ENCODE measurements at places on chromosomes 4 and X. TPM values are rescaled to one million over a fixed set of nuclear protein-coding genes. Genes with fewer than 3 reads are reported as not detected.
A peak's percentile ranks its signal among the peaks of the same experiment; 100 is the strongest.

DNA sequence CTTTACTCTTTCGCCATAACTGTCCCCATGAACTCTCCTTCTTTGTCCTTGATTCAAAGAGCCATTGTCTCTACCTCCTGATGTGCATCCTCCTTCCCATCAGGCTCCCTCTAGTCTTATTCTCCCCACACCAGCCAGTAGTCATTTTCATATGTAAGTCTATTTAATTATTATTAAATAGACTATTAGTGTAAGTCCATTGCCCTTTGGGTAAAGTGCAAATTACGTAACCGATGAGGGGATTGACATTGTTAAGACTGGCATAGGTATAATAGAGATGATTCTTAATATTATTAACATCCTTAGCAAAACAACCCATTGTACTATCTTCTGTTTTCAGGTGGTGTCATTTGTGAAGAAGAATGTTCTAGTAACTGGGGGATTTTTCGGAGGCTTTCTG lies 16.7 kb downstream of the CMC4 start:
- peaks cover 10% of the 10 kb centered on the region for H3K36me3 ChIP-seq
- H3K27ac ChIP-seq, result no peak overlapping the region
- H3K27me3 ChIP-seq, result no peaks in the 10 kb centered on the region

GRCh38 chrX:119343856-119344255 lies 55.3 kb upstream of the SLC25A43 start:
- no peaks in the 10 kb centered on the region for H3K36me3 ChIP-seq
- H3K4me3 ChIP-seq, result no peak overlapping the region
- H3K27me3 ChIP-seq, result no peaks in the 10 kb centered on the region
- H3K27ac ChIP-seq, result no peak overlapping the region

- no peaks in the 10 kb centered on the region for H3K27me3 ChIP-seq
- no peak for DNase-seq
- H3K36me3 ChIP-seq, result no peaks in the 10 kb centered on the region
- no peak overlapping the region for H3K27ac ChIP-seq
These were observed 225.4 kb upstream of the AGA start for GRCh38 chr4:177667687-177668086.

DNA sequence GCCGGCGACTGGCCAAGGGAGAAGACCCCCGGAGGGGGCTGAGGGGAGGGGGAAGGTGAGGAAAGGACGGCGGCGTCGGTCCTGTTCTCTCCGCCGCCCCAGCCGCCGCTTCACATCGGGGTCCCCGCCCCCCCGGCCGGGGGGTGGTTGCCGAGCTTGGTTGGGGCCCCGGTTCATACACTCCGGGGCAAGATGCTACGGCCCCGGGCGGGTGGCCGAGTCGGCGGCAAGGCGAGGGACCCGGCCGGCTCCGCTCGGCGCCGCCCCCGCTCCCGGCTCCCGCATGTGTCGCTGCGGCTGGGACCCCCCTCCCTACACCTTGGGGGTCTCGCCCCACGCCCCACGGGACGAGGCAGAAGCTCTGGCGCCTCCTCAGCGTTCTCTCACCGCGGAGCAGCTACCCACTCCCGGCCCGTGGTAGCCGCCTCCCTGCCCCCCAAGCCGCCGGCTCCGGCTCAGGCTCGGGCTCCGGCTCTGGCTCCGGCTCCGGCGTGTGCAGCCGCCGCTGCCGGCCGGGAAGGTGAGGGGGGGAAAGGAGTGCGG lies 461 bp downstream of the FBXW7 start:
- peak; percentile 70 for DNase-seq
- peaks cover 6% of the 10 kb centered on the region for H3K36me3 ChIP-seq
- peak overlapping the region; percentile 97 for H3K27ac ChIP-seq
- H3K27me3 ChIP-seq, result no peaks in the 10 kb centered on the region
- peaks cover 30% of the 10 kb centered on the region for H3K4me1 ChIP-seq

Gene TMEM156
- not detected for total RNA-seq

- H3K27me3 ChIP-seq, result no peaks in the 10 kb centered on the region
- no peak for DNase-seq
- H3K4me3 ChIP-seq, result no peak overlapping the region
- H3K4me1 ChIP-seq, result peaks cover 4% of the 10 kb centered on the region
- H3K36me3 ChIP-seq, result no peaks in the 10 kb centered on the region
- H3K27ac ChIP-seq, result no peak overlapping the region
These were observed 26.7 kb upstream of the PDE5A start for GRCh38 chr4:119655111-119655837.

Gene RHOXF2
- not detected for total RNA-seq

DNA sequence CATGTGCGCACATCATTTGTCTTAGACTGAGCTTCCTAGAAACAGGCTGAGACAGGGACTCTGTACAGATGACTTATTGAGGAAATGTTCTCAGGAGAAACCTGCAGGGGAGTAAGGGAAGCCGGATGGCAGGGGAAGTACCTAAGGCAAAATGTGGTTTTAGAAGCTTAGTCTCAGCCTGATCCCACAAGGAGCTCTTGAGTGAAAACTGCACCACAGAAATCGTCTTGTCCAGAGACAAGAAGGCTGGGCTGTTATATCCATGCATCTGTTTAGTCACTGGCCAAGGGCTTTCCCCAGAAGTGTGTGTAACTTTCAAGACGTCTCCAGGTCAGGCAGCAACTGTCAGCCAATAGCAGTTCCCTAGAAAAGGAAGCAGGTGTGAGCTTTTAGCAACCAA lies 86.0 kb downstream of the FUNDC1 start:
- no peaks in the 10 kb centered on the region for H3K27me3 ChIP-seq
- H3K4me1 ChIP-seq, result no peaks in the 10 kb centered on the region
- H3K4me3 ChIP-seq, result no peak overlapping the region
- no peak overlapping the region for H3K27ac ChIP-seq
- no peak for DNase-seq

Gene ARSJ
- total RNA-seq, result 4.9 TPM

DNA sequence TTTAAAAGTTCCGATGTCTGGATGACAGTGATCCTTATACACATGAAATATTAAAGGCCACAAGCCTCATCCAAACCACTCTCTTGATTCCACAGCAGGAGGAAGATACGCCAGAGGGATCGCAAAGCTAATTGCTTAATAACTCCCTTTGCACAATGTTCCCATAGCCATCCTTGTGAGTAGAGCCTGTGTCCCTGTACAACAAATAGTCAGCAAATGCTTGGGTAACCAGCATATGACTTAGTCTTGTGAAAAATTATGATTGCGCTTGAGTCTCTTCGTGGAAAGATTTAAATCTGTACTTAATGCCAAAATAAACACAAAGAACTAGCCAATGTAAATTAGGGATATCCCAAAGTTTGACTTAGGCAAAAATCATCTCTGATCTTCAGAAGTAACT lies 31.5 kb downstream of the SLC9A7 start:
- H3K27me3 ChIP-seq, result no peaks in the 10 kb centered on the region
- H3K27ac ChIP-seq, result no peak overlapping the region
- no peak for DNase-seq
- H3K4me1 ChIP-seq, result no peaks in the 10 kb centered on the region

Gene CHST7
- 1.2 TPM for total RNA-seq

Gene PRR32
- not detected for total RNA-seq

DNA sequence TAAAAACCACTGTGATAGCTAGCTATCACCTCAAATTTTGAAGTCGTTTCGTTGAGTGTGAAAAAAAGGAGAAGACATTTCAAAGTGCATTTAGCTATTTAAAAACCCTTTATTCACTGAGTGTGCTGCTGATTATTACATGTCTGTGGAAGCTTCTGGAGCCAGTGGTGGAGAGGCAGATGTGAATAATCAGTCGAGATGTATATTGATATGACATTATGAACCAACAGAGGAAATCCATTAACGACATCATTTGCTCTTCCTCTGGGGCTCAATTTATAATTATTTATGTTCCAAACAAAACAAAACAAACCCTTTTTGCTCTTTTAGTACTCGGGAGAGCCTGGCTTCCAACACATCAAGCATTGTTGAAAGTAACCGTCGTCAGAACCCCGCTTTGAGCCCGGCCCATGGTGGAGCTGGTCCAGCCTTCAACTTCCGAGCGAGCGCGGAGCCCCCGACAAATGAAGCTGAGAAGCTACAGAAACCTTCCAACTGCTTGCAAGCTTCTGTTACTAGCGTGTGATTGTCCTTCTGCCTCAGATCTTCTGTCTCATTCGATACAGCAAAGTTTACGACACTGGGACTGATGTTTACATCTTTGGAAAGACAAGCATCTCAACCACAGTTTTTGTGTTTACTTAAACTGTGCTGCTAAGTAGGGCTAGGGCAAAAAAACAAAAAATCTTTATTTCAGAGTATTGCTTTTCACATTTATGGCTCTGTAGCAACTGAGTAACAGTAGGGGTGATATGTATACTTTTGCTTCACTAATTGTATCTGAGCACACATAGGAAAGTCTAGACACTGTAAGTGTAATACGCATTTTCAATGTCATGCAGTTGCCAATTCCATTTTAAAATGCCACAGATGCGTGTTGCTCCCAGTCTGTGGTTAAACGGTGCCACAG lies 111.9 kb downstream of the STOX2 start:
- H3K36me3 ChIP-seq, result peaks cover 25% of the 10 kb centered on the region
- H3K4me3 ChIP-seq, result no peak overlapping the region
- no peak overlapping the region for H3K27ac ChIP-seq
- no peaks in the 10 kb centered on the region for H3K27me3 ChIP-seq
- DNase-seq, result no peak

DNA sequence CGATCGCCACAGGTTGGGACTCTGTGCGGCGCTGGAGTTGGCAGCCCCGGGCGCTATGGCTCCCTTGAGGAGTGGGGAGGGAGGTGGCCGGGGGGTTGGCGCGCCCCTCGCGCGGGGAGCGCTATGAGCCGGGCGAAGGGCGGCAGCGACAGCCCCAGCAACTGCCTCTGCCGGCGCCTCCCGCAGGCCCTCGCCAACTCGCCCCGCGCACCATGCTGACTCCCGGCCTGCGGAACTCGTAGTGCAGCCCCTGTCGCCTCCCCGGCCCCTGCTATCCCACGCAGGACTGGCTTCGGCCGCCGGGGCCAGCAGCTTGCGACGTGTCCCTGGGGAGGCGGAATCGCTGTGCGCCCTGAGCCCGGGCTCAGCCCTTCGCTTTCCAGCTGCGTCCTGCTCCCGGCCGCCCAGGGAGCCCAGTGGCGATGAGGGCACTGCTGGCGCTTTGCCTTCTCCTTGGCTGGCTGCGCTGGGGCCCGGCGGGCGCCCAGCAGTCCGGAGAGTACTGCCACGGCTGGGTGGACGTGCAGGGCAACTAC lies 415 bp downstream of the SHISA3 start:
- H3K4me1 ChIP-seq, result peaks cover 25% of the 10 kb centered on the region
- no peaks in the 10 kb centered on the region for H3K36me3 ChIP-seq
- peaks cover 82% of the 10 kb centered on the region for H3K27me3 ChIP-seq
- no peak for DNase-seq
- H3K27ac ChIP-seq, result no peak overlapping the region

Gene NR3C2
- 13.9 TPM for total RNA-seq

- DNase-seq, result no peak
- no peaks in the 10 kb centered on the region for H3K4me1 ChIP-seq
- H3K27me3 ChIP-seq, result no peaks in the 10 kb centered on the region
- H3K27ac ChIP-seq, result no peak overlapping the region
- no peaks in the 10 kb centered on the region for H3K36me3 ChIP-seq
These were observed 12.1 kb upstream of the PORCN start for GRCh38 chrX:48496660-48497059.

DNA sequence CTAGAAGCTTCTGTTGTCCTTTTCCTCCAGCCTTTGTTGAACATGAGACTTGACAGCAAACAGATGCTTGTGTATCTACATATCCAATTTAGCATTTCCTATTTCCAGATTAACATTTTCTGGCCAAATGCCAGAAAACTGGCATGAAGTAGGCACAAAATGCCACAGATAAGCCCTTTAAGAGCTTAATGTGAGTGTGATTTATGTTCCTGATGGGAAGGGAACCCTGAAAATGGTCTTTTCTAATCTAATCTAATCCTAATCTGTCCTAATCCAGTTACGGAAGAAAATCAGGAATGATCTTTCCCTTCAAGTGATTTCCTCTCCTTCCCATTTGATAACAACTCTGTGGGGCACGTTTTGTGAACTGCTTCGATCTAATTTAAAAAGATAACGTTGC lies 133.0 kb upstream of the C1QTNF7 start:
- peaks cover 7% of the 10 kb centered on the region for H3K27me3 ChIP-seq
- H3K27ac ChIP-seq, result no peak overlapping the region
- no peaks in the 10 kb centered on the region for H3K36me3 ChIP-seq
- H3K4me1 ChIP-seq, result peaks cover 10% of the 10 kb centered on the region

All from type B pancreatic cell (in vitro differentiated cells).